ENCODE measurements at places on chromosomes 5 and 9.

- DNase-seq = no peak
Measured at GRCh38 chr9:13596383-13596970, 317.0 kb upstream of the MPDZ start.

- DNase-seq = no peak
Measured at GRCh38 chr5:180555168-180555921, 36.0 kb downstream of the SCGB3A1 start.

- DNase-seq = no peak
Measured at GRCh38 chr9:91643481-91644077, 219.9 kb upstream of the NFIL3 start.

DNA sequence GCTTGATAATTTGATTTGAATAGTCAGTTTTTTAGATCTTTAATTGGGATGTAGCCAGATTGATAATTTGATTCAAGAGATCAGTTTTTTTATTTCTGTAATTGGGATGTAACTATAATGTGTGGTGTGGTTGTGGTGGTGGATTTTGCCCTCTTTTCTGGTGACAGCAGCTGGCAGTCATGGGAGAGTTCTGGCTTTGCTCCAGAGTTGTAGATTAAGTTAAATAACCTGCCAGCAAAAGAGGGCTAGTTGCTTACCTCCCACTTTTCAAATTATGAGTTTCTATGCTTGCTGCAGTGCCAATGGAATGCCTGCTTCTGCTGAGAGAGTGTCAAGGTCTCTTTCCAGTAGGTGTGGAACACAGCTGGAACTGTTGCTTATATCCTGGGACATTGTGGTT lies 315.1 kb downstream of the CCDC171 start:
- DNase-seq = no peak

GRCh38 chr5:146283344-146283761 lies 55.3 kb upstream of the POU4F3 start:
- DNase-seq = no peak

GRCh38 chr5:9498541-9499497 lies 47.1 kb downstream of the SEMA5A start:
- DNase-seq = no peak

- DNase-seq = no peak
Measured at GRCh38 chr5:154524859-154525258, 46.8 kb upstream of the HAND1 start.

DNA sequence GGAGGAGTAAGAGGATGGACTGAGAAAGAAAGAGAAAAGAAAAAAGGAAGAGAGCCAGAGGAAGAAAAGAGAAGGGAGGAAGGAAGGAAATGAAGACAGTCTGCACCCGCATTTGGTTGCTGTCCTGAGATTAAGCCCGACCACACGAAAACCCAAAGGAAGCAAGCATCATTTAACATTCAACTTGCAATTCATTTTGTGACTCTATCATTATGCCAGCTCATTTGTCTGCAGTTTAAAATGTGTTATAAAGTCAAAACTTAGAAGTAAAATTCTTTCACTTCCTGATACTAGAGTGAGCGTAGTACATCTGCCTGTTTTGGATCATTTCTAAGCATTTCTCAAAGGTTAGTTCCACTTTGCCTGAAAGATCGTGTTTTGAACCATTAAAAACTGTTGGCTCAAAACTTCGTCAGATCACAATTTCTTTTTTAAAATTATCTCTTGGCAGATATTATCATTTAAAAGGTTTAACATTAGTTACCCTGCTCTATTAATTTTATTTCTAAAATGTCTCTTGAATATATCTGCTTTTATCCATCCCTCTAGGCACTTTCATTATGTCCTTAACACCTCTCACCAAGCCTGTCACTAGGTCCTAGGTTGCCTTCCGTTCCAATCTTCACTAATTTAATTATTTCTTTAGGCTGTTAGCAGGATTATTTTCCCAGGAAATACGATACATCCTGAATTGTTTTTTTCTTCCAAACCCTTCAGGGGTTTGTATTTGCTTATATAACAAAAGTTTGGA lies 240.9 kb downstream of the TLE4 start:
- DNase-seq = no peak

GRCh38 chr5:33524476-33524875 lies 83.7 kb downstream of the TARS1 start:
- DNase-seq = no peak

DNA sequence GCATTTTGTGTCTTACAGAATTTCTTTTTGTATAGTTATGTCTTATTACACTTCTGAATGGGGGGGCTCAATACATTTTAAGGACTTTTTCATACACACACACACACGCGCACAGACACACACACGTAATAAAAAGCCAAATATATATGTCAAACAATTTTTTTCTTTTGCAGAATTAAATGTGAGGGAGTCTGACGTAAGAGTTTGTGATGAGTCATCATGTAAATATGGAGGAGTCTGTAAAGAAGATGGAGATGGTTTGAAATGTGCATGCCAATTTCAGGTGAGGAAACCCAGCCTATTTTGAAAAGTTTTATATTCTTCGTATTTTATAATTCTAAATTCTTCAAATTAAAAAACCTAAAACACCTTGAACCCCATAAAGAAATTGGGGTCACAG lies 25.6 kb downstream of the TMEFF1 start:
- DNase-seq = no peak

GRCh38 chr9:17009071-17009470 lies 125.8 kb upstream of the CNTLN start:
- DNase-seq = no peak

DNA sequence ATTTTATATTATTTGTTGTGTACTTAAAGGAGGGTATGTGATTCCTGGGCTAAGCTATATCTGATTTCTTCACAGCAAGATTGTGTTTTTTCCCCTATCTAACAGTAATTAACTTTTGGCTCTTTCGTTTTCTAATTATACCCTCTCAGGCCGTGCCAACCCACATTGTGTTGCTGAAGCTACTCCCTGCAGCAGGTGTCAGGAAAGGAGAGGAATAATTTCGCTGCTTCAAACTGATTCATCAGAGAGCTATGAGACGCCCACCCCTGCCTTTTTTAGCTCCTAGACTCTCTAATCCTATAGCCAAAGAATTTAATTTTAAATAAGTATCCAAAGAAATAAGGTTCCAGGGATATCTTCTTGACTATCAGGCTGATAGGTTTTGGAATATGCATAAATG lies 3.8 kb downstream of the CAVIN4 start:
- DNase-seq = no peak

DNA sequence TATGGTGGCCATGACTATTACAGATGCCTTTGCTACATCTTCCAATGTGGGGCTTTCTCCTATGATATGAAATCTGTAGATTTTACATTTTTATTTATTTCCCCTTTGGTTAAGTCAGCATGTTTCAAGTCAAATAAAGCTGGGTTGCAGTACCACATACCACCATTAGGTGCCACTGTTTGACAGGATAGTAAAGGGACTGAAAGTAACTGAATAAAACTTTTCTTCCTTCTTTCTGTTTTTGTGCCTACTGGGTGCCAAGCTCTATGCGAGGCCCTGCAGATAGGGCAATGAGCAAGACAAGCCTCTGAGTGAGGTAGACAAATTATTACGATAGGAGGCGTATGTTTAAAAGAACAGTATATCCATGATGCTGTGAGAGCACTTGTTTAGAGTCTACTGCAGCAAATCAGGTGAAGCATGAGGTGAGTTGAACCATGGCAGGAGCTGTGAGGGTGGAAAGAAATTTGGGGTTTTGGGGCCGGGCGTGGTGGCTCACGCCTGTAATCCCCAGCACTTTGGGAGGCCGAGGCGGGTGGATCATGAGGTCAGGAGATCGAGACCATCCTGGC lies 64.8 kb downstream of the GDNF start:
- no peak for DNase-seq

DNA sequence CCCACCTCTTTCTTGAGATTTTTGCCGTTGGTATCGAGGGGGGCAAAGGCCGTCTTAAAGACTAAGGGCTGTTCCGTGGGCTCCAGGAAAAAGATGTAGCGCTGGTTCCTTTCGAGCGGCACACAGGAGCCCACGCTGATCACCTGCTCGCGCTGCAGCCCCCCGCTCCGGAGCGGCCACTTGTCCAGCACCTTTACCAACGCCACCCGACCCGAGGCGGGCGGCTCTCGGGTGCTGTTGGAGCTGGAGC lies 781 bp downstream of the NRG2 start:
- DNase-seq = no peak

GRCh38 chr9:29211580-29212396 lies 1638.5 kb upstream of the C9orf72 start:
- DNase-seq = peak; percentile 36

DNA sequence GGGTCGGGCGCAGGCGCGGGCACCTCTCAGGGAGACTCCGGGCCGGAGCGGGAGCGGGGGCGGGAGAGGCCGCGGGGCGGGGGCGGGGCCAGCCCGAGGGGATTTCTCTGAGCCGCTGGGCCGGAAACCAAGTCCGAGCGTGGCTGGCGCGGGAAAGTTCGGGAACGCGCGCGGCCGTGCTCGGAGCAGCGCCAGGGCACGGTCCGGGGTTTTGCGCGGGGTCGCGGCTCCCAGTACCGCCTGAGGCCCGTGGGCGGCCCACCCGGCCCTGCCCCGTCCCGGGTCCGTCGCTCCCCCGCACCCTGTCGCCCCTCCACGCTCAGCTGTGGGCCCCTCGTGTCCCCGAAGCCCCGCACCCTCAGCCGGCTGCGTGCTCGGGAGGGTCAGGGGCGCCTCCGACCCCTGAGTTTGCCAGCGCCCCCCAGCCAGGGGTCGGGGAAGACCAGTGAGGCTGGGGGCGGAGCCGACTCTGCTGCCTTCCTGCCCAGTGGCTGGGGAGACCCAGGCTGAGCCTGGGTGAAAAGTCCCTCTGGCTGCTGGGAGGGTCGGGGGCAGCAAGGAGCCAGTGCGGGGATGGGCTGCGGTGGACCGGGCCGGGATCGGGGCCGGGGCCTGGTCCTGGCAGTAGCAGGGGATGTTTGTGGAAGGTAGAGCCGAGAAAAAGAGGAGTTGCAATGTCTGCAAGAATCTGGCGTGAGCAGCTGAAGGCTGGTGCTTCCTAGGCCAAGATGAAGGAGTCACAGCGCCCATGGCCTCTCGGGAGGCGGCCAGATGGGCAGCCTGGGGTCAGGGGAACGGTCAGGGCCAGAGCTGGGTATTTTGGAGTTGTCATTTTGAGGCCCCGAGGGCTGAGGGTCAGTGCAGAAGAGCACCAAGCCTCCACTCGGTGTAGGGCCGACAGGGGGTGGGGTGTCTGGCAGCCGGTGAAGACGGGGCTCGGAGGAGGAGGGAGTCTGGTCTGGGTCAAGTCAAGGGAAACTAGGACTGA lies 588 bp downstream of the TRAF2 start:
- no peak for DNase-seq

DNA sequence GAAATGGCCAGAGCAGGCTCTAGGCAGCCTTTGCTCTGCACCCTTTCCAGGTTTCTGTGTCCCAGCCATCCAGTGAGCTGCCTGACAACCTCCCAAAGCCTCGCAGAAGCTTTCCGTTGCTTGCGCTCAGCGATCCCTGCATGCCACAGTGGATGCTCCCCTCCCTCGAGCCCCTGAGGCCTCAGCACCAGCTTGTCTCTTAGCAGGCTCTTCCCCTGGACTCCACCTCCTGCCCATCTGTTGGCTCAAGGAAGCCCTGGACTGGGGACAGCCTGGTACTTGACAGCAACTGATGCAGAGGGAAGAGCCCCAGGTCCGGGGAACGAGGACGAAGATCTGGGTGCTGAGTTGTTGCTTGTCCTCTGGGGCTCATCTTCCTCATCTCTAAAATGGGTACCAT lies 23.2 kb downstream of the TSPAN17 start:
- DNase-seq = no peak

GRCh38 chr5:172841-173251 lies 18.4 kb upstream of the LRRC14B start:
- no peak for DNase-seq

GRCh38 chr9:97625620-97626019 lies 7.5 kb downstream of the TSTD2 start:
- DNase-seq = no peak

DNA sequence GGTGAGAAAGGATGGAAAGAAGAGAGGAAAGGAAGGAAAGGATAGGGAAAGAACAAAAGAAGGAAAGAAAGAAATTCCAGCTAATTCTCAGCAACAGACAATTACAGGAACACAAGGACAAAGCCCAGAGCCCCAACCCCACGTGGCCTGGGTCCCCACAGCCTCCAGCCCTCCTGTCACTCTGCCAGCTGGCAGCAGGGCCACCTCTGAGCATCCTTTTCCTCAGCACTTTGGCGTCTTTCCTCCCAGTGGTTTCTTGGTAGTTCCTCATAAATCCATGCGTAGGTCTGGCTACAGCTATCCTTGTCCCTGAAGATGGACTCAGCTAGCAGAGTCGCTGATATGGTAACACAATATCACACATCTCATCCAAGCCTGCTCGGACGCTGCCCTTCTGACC lies 28.3 kb downstream of the ADAMTS2 start:
- no peak for DNase-seq

- DNase-seq = no peak
Measured at GRCh38 chr9:91807643-91808246, 142.3 kb downstream of the ROR2 start.

GRCh38 chr5:57675236-57675635 lies 192.6 kb upstream of the ACTBL2 start:
- no peak for DNase-seq

- DNase-seq = no peak
Measured at GRCh38 chr5:143642791-143643190, 169.2 kb upstream of the HMHB1 start.

- no peak for DNase-seq
Measured at GRCh38 chr5:179914032-179914755, 6.5 kb upstream of the TBC1D9B start.

DNA sequence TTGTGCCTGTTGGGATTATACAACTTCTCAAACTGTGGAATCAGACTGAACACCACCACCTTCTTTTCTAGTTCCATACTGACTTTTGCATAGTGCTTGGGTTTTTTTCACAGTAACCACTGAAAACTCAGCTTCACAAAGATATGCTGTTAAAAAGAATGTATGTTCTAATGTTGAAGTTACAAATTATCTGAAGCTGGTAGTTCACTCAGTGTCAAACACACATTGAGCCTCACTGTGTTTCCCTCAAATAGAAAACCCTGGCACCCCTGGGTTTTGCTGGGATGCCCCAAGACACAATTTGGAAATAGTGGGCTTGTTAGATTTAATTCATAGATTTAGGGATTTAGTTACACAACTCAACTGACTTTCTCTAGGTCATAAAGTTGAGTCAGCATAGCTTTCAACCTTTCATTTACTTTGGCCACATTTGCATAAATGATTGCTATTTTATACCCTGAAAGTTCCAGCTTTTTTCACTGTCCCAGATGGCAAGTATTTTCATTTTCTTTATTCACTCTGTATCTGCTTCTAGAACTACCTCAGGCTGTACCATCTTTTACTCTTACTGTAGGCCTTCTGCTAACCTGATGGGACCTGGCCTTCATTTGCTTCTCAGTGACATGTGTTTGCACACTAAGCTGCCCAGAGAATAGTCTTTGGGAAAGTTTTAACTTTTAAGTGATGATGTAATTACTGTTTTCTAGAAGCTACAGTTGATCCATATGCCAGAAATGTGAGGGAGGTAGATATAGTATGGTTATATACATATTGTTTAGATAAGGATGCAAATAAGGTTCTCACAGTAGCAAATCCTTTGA lies 115.1 kb downstream of the CDC42SE2 start:
- no peak for DNase-seq

- DNase-seq = no peak
Measured at GRCh38 chr5:139271201-139272027, 22.1 kb upstream of the MATR3 start.
